ENCODE measurements at places on chromosomes 16 and 17.

GRCh38 chr17:76704805-76705204, 6.0 kb downstream of the MXRA7 start:
- DNase-seq: no peak

GRCh38 chr17:57868910-57869616, 19.2 kb upstream of the MRPS23 start:
- no peak for DNase-seq

GRCh38 chr16:85029981-85030401, 2.4 kb downstream of the KIAA0513 start:
- DNase-seq: no peak

DNA sequence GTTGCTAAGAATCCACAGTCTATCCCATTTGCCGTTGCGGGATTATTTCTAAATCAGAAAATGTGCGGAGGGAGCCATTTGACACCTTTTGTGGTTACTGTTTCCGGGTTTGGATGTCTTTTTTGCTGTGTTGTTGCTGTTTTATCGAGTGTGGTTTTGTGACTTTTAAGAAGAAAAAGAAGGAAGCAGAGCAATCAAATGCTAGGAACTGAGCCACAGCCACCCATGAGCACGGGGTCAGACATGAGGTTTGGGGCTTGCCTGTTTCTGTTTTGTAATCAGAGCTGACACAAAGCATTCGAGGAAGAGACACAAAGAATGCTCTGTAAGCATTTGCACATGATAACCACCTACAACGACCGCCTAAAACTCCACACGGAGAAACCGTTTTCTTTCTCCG, 53.1 kb upstream of the CHMP6 start:
- DNase-seq: no peak

- no peak for DNase-seq
These were observed 221.4 kb downstream of the MAF start for GRCh38 chr16:79379095-79379494.

GRCh38 chr17:37083456-37083855, 134.7 kb downstream of the AATF start:
- no peak for DNase-seq

DNA sequence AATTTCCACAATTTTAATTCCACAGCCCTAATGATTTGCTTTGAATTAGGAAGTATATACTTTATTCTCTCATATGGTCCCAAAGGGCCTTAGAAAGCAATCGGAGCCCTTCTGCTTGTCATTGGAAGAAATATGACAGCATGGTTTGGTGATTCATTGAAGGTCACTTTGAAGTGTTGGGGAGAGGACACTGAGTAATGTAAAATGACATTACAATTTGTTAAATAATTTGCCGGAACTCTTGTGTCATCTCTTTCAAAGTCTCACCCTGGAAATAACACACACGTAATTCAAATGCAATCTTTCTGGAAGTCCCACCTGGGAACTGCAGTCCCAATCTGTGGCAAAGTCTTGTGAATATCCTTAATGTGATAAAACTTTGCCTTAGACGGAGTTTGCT, 59.8 kb downstream of the BMERB1 start:
- DNase-seq: no peak

DNA sequence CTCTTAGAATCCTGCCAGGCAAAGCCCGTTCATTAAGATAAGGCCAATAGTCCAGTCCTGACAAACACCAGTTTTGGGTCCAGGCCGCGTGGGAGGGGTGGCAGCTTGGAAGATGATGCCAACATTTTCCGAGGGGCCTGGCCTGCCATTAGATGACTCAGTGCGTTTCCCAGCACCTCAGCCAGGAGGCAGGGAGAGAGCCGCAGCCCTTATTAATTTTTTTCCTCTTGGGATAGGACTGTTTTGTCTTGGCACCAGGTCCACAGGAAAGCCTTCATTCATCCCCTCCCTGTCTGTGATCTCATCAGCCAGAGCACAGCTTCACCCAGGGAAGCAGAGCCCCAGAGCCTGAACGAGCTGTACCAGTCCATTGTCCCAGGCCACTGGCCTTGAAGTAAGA, 4.7 kb upstream of the NDEL1 start:
- DNase-seq: no peak

DNA sequence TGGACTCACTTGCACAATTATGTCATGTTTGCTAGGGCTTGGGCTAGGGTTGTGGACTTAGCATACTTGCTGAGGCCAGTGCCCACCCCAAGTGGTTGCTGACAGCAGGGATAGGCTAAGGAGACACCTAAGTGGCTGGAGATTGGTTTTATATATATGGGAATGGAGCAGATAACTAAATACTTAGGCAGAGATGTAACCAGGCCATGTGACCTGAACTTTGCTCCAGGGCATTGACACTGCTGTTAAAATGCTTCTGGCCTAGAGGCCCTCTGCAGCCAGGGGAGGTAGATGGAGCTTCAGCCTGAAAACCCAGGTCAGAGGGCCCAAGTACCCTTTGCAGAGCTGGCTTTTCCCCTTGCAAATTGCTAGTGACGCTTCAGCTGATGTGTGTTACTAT, 1.4 kb upstream of the ITGB3 start:
- no peak for DNase-seq

DNA sequence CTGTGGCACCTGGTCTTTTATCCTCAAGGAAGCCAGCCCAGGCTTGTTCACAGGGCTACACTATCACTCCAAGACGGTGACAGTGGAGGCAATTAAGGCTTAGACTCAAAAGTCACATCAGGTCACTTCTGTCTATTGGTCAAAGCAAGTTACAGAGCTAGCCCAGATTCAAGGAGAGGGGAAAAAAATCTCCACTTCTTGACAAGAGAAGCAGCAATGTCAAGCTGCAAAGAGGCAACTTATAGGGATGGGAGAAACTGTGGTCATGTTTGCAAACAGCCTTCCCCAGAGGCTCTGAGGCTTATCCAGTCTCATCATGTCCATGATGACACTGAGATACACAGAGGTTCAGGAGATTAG, 31.6 kb downstream of the SERPINF1 start:
- no peak for DNase-seq

DNA sequence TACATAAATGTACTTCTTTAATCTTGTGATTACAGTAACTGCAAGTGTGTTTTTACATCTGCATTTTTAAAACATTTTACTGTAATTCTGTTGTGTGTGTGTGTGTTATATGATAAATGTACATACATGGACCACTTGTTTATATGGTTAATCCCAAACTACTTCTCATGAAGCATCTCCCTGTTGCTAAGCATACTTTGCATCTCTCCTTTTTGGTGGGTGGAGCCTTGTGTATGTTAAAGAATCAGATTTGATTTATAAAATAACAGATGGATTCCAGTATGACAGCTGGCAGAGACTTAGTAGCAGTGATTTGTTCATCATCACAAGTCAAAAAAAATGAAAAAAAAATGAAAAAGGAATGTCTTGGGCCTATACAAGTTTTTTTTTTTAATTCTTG, 56.0 kb upstream of the RHBDL3 start:
- DNase-seq: no peak

DNA sequence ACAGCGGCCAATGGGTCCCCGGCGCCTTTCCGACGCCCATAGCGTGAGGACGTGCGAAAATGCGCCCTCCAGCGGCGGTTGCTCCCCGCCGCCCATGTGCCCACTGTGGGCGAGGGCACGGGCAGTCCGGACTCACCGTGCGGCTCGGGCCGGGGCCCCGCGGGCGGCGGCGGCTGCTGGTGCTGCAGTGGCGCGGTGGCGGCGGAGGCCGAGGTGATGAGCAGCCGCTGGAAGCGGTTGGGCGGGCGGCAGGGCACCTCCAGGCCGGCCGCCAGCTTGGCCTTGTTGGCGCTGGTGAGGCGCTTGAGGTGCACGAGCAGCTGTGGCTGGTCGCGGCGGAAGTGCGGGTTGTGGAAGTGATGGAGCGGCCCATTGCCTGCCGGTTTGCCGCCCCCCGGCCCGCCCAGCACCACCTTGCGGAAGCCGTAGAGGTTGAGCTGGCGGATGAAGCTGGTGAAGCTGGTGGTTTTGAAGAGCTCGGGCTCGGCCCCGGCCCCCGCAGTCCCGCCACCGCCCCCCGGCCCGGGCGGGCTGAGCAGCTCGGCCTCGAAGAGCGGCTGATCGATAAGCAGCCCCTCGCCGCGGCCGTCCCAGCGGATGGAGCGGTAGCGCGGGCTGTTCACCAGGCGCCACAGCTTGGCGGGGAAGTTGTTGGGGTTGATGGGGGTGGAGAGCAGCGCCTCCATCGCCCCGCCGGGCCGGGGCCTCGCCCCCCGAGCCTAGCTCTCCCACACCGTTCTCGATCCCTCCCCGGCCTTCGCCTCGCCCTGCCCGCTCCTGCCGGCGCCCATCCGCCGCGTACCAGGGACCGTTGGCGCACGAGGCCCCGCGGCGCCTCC, at the start of gene HSF5:
TSS of gene HSF5 (minus strand) at position 820 of the 839 bp plus-strand sequence. CDS start at position 686, 134 bp downstream.
- DNase-seq: peak; percentile 56

GRCh38 chr17:61536422-61536955, 54.5 kb downstream of the NACA2 start:
- no peak for DNase-seq

GRCh38 chr16:83513008-83513755, 294.6 kb upstream of the HSBP1 start:
- DNase-seq: no peak

GRCh38 chr17:35467824-35468223, 19.3 kb upstream of the SLFN13 start:
- DNase-seq: no peak

- DNase-seq: no peak
These were observed 603 bp upstream of the MRTFB start for GRCh38 chr16:14070555-14070876.

- DNase-seq: no peak
These were observed 256.1 kb upstream of the SOX9 start for GRCh38 chr17:71864755-71865154.

DNA sequence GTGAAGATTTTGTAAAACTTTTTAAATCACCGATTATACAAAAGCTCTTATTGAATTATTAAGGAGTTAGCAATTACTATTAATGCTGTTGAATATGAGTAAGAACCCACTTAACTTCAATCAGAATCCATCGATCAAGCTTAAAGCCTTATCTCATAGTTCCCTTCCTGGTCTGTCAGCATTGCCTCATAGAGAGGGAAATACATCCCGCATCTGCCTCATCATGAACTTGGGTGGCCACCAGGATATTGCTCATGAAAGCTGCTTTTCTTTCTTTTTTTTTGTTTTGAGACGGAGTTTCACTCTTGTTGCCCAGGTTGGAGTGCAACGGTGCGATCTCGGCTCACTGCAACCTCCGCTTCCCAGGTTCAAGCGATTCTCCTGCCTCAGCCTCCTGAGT, 66.7 kb downstream of the PIGL start:
- DNase-seq: no peak
